SJSA1 (cell line): ENCODE measurements at places on chromosomes 7 and 10. TPM values are rescaled to one million over a fixed set of nuclear protein-coding genes. Genes with fewer than 3 reads are reported as not detected.

Gene OPN1SW
- not detected in 2 replicates for total RNA-seq

Gene CH25H
- total RNA-seq, result 0.55 TPM in 1 of 2 replicates, not detected in the other

Gene GTF2IRD1
- total RNA-seq, result 9.9 and 21.2 TPM in 2 replicates

DNA sequence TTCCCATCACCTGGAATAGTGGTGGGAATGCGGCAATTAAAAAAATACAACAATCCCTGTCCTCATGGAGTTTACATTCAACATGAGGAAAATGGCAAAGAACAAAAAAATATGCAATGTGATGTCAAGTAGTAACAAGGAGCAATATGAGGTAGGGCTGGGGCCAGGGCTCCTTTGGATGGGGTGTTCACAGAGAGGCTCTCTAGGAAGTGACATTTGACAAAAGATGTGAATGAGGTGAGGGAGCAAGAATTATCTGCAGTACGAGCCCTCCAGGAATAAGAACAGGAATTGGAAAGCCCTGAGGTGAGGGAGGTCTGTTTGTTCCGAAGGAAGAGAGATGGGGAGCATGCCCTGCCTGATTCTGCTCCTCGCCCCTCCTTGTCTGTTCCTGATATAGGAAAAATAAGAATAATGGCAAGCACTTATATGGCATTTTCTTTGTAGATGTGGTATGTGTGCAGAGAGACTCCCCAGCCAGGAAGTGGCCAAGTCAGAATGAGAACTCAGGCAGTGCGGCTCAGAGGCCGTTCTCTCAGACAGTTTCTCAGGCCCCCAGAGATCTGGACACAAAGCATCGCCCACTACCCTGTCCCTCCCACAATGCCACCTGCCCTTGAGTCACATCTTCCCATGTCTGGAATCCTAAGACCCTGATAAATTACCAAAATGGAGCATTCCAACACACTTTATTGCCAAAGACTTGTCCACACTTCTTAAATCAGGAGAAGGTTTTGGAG lies 105.6 kb downstream of the APBB1IP start:
- H3K27me3 ChIP-seq, result no peaks in the 10 kb centered on the region
- no peak overlapping the region for H3K27ac ChIP-seq
- H3K36me3 ChIP-seq, result no peaks in the 10 kb centered on the region
- H3K4me3 ChIP-seq, result no peak overlapping the region

DNA sequence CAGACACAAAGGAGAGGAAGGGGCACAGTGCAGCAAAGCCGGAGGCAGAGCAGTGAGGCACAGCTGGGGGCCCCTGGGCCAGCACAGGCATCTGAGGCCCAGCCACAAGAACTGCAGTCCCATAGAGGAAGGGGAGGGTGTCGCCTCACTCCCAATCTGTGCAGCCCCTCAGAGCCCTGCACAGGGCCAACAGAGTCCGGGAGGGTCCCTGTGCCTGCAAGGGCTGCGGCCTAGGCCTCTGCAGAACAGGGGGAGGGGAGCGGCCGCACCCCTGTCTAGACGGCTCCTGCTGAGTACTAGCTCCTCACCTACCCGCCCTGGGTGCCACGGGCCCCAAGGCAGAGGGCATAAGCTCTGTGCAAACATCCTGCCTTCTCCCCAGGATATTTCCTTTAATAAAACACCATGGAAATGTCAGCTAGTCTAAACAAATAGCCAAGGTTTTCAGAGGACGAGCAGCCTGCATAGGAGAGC lies 32.4 kb upstream of the RET start:
- no peaks in the 10 kb centered on the region for H3K4me1 ChIP-seq
- H3K36me3 ChIP-seq, result no peaks in the 10 kb centered on the region
- H3K4me3 ChIP-seq, result no peak overlapping the region
- no peak overlapping the region for H3K27ac ChIP-seq

GRCh38 chr10:35378541-35379210 lies 42.4 kb downstream of the CCNY start:
- no peak overlapping the region for H3K4me3 ChIP-seq
- no peaks in the 10 kb centered on the region for H3K36me3 ChIP-seq
- no peaks in the 10 kb centered on the region for H3K4me1 ChIP-seq
- H3K27me3 ChIP-seq, result no peaks in the 10 kb centered on the region
- no peak overlapping the region for H3K27ac ChIP-seq
